Stimulated activated CD4-positive, alpha-beta T cell treated with anti-CD3 and anti-CD28 coated beads, TNF-alpha, amount 100 ng/mL, for 1 hour (primary cell): ENCODE measurements at places on chromosomes 2 and 18.

DNA sequence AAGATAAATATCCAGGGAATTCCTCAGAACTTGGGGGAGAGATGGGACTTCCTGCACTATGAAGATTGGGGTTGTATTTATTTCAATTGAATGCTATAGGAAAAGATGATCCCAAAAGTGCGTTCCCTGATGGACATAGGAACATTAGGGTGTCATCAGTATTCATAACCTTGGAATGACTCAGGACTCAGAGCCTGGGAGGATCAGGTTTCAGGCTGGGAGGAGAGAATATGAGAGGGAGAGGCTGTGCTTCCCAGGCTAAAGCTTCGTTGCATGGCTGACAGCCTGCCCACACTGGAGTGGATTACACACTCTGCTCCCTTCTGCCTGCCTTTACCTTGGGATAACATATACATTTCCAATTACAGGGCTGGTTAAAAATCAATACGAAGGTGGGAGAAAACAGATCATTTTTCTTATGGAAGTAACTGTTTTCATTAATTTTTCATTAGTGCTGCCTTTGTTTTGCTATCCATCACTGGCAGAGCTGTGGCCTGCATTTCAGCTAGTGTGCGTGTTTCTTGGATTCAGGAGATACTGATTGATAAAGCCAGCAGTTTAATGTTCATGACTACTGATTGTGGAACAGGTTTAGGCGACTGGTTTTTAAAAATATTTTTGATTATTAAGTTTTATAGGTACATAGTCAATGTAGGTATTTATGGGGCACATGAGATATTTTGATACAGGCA lies 118.7 kb downstream of the KCTD1 start:
- DNase-seq: no peak

DNA sequence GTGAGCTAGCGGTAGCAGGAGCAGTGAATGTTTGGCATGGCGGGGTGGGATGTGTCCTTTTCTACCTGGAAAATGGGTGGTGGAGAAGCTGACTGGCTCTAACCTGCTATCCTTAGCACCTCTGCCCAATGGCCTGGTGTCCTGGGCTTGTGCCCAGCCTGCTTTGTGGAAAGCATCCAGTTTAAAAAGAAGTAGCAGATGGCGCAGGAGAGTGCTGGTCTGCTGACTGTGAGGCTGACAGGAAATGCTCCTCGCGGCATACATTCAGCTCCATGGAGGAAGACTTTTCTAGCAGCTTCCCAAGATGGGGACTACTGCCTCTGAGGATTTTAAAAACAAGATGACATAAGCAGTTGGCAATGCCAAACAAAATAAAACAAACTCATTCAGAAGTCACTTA lies 56.2 kb upstream of the LYPD6B start:
- DNase-seq: no peak

DNA sequence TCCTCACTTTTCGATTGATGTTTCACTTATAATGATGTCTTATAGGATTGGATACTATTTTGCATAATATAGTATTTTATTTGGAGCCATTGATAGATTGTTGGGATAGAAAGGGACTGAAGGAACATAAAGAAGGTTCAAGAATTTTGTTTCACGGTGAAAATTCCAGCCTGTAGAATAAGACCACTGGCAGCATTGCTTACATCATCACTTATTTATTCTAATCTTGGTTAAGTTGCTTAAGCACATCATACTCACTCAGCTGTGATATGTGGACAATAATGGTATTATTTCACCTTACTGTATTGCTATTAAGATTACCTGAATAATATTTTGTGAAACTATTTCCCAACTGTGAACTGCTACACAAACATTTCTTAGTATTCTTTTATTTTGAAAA lies 118.3 kb downstream of the FIGN start:
- no peak for DNase-seq

- no peak for DNase-seq
Observed at GRCh38 chr2:6866275-6866671, 566 bp upstream of the CMPK2 start.
